ENCODE measurements at places on chromosomes 2 and 18. TPM values are rescaled to one million over a fixed set of nuclear protein-coding genes. Genes with fewer than 3 reads are reported as not detected.
A peak's percentile ranks its signal among the peaks of the same experiment; 100 is the strongest.

DNA sequence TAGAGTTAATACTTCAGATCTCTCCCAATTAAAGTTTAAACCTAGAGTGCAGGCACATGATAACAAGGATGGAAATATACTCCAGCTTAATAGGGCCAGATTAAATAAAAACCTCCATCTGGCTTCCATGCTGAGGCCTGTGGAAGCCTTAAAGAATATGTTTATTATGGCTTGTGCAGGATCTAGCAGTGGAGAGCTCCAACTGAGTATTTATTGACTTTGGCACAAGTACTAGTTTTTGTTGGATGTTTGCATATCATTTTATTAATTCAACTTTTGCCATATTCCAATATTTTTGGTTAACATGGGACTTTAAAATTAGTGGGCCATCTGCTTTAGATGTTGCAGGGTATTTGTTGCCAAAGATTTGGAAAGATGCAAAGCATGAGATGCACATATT lies 860.4 kb upstream of the SOX11 start:
- H3K36me3 ChIP-seq: no peaks in the 10 kb centered on the region
- no peak overlapping the region for H3K4me3 ChIP-seq
- no peaks in the 10 kb centered on the region for H3K4me1 ChIP-seq
- H3K27me3 ChIP-seq: peaks cover 3% of the 10 kb centered on the region
- no peak overlapping the region for H3K27ac ChIP-seq

DNA sequence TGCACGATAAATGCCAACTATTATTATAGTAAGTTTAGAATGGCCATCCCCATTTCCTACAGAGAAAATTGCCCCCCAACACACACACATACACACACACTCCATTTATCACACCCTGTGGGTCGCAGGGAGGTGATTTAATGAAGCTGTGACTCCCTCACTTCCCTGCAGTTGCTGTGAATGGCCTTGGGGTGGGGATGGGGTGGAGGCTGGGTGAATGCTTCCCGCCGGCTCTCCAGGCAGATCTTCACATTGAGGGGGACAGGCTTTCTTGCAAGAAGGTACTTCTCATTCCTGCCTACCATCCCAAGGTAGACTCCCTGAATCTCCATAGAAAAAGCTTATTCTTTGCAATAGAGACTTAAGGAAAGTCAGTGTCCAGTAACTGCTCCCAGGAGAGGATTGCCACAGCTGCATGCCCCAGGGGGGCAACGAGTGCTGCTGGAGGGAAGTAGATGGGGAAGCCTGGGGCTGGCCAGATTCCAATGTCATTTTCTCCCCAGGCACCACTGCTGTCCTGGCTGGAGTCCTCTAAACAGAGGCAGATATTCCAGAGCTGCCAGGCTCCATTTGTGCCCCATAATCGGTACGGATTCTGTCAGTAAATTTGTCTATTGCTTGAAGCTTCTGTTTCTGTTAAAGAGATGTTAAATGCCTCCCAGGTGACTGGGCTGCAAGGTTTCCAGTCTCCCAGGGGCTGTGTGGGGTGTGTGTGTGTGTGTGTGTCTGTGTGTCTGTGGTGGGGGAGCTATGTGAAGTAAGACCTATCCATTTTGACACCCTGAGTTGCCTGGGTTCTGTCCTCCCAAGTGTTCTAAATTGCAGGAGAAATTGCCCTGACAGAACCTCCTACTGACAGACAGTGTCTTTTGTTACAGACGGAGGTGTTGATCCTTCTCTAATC lies 265.5 kb downstream of the SRBD1 start:
- H3K36me3 ChIP-seq: no peaks in the 10 kb centered on the region
- no peaks in the 10 kb centered on the region for H3K4me1 ChIP-seq
- no peak overlapping the region for H3K4me3 ChIP-seq
- no peak for DNase-seq

DNA sequence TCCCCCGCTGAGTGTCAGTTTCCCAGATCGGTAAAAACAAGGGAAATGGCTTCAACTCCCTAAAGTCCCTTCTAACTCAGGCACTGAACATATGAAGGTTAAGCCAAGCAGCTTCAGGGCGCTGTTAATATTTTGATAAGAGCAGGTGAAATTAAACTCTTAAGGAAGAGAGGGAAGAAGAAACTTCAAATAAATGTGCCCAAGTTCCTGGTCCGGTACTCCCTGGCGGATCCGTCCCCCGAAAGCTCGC lies 564 bp downstream of the TRABD2A start:
- peaks cover 8% of the 10 kb centered on the region for H3K4me1 ChIP-seq
- peak overlapping the region; percentile 19 for H3K4me3 ChIP-seq
- no peak overlapping the region for H3K27ac ChIP-seq

DNA sequence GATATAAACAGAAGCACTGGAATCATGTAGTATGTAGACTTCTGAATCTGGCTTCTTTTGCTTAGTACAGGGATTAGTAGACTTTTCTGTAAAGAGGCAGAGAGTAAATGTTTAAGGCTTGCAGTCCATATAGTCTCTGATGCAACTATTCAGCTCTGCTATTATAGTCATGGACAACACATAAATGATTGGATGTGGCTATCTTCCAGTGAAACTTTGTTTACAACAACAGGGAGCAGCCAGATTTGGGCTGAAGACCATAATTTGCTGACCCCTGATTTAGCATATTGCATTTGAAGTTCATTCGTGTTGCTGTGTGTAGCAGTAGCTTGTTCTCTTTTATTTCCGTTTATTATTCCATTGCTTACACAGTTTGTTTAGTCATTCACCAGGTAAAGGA lies 55.0 kb downstream of the GPD2 start:
- no peak overlapping the region for H3K4me3 ChIP-seq
- H3K4me1 ChIP-seq: no peaks in the 10 kb centered on the region
- H3K27me3 ChIP-seq: no peaks in the 10 kb centered on the region
- peak overlapping the region; percentile 55 for H3K27ac ChIP-seq
- DNase-seq: no peak
- no peaks in the 10 kb centered on the region for H3K36me3 ChIP-seq

- no peak overlapping the region for H3K4me3 ChIP-seq
- no peaks in the 10 kb centered on the region for H3K27me3 ChIP-seq
- H3K4me1 ChIP-seq: no peaks in the 10 kb centered on the region
- H3K27ac ChIP-seq: no peak overlapping the region
Measured at GRCh38 chr2:182740701-182741100, 24.6 kb downstream of the DNAJC10 start.

DNA sequence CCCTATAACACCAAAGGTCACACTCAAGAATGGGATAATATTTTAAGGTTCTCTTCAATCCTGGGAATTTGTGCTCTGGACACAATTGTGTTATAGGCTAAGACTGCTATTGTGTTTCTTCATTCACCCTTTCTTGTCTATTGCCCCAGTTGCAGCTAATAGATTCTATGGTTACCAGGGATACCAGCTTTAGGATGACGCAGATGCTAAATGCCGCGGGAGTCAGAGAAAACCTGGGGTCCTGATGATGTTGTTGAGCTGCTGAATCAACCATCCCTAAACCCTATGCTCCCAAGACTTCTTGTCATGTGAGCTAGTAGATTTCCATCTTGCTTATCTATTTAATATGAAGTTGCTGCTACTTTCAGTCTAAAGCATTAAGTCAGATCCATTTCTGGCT lies 5.4 kb downstream of the CRYGD start:
- H3K27me3 ChIP-seq: no peaks in the 10 kb centered on the region
- no peak overlapping the region for H3K4me3 ChIP-seq
- no peaks in the 10 kb centered on the region for H3K4me1 ChIP-seq
- no peak overlapping the region for H3K27ac ChIP-seq
- no peaks in the 10 kb centered on the region for H3K36me3 ChIP-seq

KHK gene
- 0.91 TPM for total RNA-seq

NT5C1B gene
- 4.8 TPM for total RNA-seq

TXNDC2 gene
- not detected for total RNA-seq

GRCh38 chr18:77023102-77023782 lies 109.3 kb downstream of the MBP start:
- no peak overlapping the region for H3K27ac ChIP-seq
- no peak for DNase-seq
- no peaks in the 10 kb centered on the region for H3K36me3 ChIP-seq
- H3K27me3 ChIP-seq: no peaks in the 10 kb centered on the region

Measured in prostate gland (tissue), 2 donors.